ENCODE measurements at places on chromosomes 7 and 10. TPM values are rescaled to one million over a fixed set of nuclear protein-coding genes. Genes with fewer than 3 reads are reported as not detected.

CEP55 gene
- total RNA-seq = 4.1 TPM

WEE2 gene
- 1.3 TPM for total RNA-seq

RSPH10B2 gene
- total RNA-seq = 4.7 TPM

HKDC1 gene
- total RNA-seq = 3.1 TPM

TFEC gene
- 0.63 TPM for total RNA-seq

AGR3 gene
- total RNA-seq = not detected

ACSL5 gene
- 1.3 TPM for total RNA-seq

CALHM1 gene
- total RNA-seq = not detected

C10orf67 gene
- 0.31 TPM for total RNA-seq

ANKRD61 gene
- not detected for total RNA-seq

RBM20 gene
- 2.5 TPM for total RNA-seq

PAX4 gene
- not detected for total RNA-seq

MYPN gene
- not detected for total RNA-seq

PGAM2 gene
- total RNA-seq = 2.5 TPM

CREB5 gene
- 22.8 TPM for total RNA-seq

EPHA1 gene
- total RNA-seq = not detected

PTPRE gene
- 25.7 TPM for total RNA-seq

EEPD1 gene
- total RNA-seq = 17.2 TPM

CRHR2 gene
- total RNA-seq = 2.8 TPM

All from parietal lobe (tissue), 2 donors.